Fibroblast of skin of back (primary cell): ENCODE measurements at places on chromosomes 4 and X.

DNA sequence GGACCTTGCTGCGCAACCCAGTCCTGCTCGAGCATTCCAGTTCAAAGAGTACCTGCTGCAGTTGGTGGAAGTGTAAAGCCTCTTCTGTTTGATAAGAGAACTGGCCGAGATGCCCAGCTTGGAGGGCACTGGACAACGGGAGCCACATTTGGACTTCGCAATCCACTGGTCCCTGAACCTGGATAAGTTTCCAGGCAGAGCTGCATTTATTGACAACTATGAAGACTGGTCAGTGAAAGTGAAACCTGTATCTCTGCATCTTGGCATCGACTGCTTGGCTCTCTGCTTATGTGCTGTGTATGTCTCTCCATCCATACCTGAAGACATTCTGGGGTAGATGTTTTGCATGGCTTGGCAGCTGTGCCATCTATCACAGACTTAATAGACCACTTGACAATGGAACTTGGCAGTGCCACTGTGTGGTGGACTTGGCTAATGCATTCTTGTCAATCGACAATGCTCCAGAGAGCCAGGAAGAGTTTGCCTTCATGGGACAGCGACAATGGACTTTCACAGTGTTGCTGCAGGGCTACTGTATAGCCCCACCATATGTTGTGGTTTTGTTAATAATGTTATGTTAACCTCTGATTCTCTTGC, 43.5 kb upstream of the ZBTB33 start:
- no peak for DNase-seq

DNA sequence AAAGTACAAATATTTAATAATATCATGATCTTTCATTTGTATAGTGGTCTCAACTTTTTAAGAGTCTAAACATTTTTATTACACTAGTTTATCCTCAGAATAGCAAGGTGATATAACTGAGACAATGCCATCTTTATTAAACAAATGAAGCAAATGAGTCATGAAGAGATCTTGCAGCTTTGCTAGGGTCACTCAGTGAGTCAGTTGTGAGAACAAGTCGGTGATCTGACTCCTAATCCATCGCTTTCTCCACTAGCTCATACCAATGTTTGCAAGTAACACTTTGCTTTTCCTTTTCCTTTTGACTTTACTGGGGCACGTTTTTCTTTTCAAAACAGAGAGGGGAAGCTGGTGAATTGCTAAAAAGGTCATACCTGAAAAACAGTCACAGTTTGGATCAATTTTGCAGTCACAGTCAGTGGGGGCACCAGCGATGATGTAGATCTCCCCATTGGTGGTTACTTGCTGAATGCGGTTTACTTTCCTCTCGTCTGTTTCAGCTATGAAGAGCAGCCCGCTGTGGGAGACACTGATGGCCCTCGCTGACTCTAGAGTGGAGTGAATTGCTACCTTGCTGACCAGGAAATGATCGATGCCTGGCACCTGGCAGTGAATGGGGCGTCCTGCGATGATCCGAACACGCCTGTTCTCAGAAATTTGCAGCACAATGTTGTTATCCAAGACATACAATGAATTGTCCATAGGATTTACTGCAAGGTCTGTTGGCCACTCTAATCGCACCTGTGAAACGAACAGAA, 75.7 kb downstream of the SH2D1A start:
- peak; percentile 1 for DNase-seq

DNA sequence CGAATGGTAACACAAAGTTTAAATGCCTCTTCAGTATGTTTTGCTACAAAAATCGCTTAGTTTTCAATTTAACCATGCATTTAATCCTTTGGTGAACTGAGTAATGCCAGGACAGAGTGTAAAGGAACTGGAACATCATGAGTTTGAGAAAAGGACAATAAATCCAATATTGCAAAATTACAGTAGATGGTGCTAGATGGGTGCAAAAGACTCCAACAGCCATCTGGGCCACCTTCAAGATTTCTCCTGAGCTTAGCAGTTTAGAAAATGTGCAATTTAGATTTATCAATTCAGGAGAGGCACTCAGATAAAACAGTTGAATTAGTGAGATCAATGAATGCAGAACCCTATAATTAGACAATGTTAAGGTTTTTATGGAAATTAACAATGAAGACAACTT, 33.2 kb upstream of the MID1IP1 start:
- peak; percentile 26 for DNase-seq

GRCh38 chr4:53644607-53645006, 53.3 kb upstream of the LNX1 start:
- no peak for DNase-seq

GRCh38 chrX:1262369-1262768, 6.2 kb upstream of the CSF2RA start:
- DNase-seq, result no peak

GRCh38 chr4:153234885-153235284, 30.6 kb downstream of the TRIM2 start:
- DNase-seq, result peak; percentile 40

DNA sequence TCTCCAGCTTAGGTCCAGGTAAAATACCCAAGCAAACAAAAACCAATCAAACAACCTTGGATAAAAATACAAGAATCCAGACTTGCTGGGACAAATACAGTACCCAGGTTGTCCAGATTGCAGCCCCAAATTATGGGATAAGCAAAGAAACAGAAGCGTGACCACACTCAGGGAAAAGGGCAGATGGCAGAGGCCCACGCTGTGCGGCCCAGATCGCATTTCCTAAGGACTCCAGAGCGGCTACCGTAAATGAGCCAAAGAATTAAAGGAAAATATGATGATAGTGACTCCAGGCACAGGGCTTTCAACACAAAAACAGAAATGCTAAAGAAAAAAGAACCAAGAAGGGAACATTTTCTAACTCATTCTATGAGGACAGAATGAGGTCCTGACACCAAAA, 50.3 kb downstream of the FGFRL1 start:
- no peak for DNase-seq

DNA sequence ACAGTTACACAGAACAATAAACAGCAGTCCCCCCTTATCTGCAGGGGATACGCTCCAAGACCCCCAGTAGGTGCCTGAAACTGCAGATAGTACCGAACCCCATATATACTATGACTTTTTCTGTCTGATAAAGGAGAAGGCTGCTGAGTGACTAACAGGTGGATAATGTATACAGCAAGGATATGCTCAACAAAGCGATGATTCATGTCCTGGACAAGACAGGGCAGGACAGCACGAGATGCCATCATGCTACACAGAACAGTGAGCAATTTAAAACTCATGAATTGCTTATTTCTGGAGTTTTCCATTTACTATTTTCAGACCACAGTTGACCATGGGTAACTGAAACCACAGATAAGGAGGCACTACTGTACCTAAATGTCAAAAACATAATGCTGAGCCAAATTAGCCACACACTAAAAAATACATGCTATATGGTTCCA, 76.1 kb downstream of the MANBA start:
- peak; percentile 67 for DNase-seq

DNA sequence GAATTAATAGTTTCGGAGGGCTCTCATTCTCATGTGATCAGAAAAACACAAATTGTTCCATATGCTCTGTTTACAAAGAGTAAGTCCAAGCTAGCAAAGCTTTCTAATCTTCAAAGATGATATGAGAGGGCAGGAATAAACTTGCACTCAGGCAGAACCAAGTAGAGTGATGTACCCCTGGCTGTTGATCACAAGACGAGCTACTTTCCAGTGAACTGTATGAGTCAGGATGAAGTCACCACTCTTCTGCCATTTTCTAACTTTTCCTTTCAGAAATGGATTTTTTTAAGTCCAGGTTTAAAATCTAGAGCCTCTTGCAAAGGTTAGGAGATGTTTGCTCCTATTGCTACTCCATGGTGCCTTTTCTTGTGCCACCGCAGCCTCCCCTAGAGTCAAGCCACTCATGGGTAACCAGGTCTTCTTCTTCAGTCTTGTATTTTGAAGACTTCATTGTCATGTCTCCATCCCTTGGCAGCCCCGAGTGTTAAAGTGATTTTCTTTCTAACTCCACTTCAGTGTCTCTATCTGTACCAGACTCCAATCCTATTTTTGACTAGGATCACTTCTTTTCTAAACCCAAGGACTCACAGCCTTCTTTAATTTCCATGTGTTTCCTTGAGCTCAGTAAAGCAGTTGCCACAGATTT, 171.9 kb upstream of the GALNT7 start:
- DNase-seq, result peak; percentile 80

DNA sequence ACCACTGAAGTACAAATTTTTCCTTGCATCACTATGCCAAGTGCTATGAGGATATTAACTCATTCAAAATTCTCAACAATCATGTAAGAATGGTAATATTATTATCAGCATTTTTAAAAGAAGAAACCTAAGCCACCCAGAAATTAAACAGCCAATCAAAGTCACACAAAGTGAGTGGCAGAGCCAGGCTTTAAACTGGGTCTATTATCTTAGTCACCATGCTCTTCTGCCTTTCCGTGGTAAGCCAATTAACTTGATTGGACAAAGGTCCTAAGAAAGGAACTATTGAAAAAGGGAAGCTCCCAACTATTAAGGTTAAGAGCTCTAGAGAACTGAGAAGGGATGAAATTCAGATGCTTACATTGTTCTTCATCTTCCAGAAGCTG, 111.5 kb downstream of the ASB9 start:
- no peak for DNase-seq

DNA sequence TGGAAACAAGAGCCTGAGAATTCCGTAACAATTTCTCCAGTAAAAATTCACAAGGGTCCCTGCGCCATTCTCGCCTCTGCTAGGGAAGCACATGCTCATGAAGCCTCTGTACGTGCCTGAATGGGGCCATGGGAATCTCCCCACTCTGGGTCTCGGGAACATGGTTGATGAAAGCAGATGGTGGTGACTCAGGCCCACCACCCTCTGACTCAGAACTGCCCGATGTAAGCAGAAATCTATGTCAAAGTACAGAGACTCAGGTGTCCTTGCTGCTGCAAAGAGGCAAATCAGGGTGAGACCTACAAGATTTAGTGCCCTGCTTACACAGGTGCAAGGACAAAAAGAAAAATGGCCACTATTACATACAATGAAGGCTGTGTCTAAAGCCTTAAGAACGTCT, 65.0 kb downstream of the SCD5 start:
- peak; percentile 73 for DNase-seq

GRCh38 chrX:108601276-108601675, 135.1 kb downstream of the IRS4 start:
- no peak for DNase-seq

- DNase-seq, result no peak
These were observed 409.2 kb downstream of the NKX6-1 start for GRCh38 chr4:84089652-84090437.

DNA sequence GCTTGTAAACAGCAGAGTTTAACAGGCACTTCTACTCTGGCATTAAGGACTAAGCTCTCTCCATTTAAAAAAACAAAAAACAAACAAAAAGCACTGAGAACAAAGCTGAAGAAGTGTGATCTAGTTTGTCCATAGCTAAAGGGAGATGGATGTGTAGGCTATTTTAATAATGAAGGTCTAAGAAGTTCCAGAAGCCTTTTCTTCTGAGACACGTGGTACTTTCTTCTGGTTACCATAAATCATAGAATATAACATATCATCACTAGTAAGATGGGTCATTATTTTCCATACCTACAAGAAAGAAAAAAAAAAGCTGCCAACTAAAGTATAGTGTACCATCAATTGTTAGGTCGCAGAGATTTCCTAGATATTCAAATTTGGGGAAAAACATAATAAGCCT, 722 bp upstream of the NBDY start:
- DNase-seq, result peak; percentile 17

- peak; percentile 75 for DNase-seq
These were observed 71.3 kb upstream of the ANKRD50 start for GRCh38 chr4:124783847-124784246.

DNA sequence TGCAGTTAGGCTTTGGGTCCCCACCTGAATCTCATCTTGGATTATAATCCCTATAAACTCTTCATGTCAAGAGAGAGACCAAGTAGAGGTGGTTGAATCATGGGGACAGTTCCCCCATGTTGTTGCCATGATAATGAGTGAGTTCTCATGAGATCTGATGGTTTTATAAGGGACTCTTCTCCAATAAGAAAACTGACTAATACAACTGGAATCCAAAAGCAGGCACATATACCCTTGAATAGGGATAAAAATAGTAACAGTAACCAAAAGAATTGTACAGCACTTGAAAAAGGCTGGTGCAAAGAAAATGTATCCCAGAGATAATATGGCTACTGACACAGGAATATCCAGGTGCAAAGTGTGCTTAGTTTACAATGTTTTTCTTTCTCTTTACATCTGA, 351.5 kb upstream of the MAD2L1 start:
- DNase-seq, result peak; percentile 57

DNA sequence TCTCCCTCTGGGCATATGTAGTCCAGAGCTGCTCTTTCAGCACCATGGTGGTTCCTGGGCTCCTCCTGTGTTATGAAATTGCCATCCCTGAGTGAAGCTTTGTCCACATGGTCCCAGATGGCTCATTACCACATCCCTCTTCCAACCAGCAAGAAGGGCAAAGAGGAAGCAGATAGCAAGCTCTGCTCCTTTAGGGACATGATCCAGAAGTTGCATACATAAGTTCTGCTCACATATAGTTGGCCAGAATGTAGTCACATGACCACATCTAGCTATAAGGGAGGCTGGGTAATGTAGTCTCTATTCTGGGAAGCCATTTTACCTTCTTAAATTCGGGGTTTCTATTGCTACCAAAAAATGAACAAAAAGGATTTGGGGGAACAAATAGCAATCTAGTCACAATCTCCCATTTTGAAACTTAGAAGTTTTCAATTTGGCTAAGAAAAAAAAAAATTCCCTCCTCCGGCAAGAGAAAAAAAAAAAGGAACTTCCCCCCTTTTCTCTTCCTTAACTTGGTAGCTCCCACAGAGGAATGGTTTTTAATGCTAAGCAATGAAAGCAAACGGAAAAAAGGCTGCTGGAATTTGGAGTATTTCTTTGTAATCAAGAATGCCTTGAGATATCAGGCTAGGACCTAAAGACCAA, 88.2 kb upstream of the USP9X start:
- DNase-seq, result peak; percentile 82

GRCh38 chr4:139645458-139645857, 20.2 kb upstream of the MGST2 start:
- DNase-seq, result no peak

DNA sequence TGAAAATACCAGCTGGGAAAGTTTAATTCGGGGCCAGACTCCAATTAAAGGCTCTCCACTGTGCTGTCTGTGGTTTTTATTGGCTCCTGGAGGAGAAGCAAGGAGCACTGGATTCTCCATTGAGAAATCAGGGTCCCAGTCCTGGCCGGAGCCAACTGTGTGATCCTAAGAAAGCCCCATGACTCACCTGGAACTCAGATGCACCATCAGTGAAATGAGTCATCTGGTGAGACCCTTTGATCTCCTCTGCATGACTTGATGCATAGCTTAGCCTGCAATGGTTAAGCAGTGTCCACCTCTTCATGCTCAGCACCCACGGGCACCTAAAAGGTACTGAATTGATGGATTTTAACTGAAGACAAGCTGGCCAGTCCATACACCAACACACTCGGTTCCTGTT, 119.2 kb upstream of the VCX3B start:
- no peak for DNase-seq

DNA sequence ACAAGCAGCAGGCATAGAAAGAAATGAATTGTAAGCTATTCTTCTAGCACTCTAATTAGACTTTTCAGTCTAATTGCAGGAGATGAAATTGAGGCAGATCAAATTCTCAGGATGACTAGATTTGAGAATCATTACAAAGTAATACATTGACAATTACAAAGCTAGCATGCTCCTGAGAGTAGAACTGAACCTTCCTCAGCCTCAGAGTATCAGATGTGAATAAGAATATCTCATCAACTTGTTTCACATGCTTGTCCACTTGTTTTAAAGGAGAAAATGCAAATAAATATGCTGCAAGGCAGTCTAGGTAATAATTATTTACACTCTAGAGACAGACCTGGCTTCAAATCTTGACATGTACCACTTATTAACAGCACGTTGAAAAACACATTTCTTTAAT, 491.0 kb upstream of the MAGEB2 start:
- DNase-seq, result no peak
